ENCODE measurements at places on chromosomes 11 and 22.

DNA sequence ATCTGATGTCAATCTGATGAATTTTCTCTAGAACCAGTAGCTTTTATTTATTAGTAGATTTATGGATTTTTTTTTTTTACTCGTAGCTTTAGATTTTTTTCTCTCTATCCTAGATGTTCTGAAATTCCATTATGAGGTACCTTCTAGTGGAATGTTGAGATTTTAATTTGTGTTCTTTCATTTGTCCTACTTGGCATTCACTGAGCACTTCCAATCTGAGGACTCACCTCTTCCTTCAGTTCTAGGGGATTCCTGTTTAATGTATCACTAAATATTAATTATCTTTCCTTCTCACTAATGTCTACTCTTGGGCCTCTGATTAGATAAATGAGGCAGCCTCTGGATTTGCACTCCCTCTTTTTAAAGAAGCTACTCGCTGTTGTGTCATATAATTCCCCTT, 40.2 kb upstream of the WNT7B start:
- DNase-seq, result no peak

DNA sequence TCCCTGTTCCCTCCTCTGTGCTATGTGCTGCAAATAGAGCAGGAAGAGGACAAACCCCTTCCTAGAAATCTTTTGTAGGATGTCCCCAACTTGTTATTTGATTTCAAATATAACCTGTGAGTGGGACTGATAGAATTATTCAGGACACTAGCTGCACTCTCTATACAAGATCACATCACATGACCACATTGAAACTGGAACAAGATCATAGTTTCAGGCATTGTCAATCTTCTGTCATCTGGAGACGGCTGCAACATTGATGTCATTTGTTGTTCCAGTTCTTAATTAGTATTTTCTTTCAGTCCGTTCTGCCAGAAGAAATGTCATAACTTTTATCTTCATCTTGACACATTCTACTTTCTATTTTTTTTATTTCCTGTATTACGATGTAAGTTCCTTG, 89.3 kb downstream of the GRIA4 start:
- no peak for DNase-seq

DNA sequence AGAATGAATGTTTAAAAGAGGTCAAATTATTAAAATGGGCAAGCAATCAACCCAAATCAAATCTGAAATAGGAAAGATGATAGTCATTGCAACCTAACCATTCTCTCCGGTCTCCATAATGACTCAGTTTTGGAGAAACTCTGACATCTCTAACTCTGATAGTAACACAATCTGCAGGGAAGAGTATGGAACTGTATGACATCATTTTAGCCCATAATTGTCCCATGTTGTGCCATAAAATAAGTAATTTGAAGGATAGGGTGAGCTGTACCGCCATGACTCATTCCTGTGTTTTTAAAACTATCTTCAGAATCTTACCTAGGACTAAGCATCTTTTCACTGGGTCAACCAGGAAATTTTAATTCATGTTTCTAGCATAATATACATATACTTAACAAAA, 350.8 kb downstream of the DLG2 start:
- no peak for DNase-seq

GRCh38 chr22:41857155-41857859, 24.4 kb downstream of the SREBF2 start:
- DNase-seq, result peak; percentile 16

DNA sequence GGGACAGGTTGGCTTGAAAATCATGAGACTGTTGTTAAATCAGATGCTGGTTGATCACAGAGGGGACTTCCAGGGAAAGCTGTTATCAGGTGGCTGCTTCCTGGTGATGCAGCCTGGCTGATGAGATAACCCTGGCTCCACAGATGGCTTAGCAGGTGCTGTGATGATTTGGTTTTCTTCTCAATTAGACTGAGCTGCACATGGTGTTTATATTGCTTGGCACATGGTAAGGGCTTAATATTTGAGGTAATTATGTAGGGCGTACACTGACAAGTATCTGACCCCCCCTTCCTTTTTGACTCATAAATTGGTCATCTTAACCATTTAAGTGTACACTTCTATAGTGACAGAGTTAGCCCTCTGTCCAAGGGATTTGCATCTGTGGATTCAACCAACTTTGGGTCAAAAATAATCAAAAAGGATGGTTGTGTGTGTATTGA, 7.0 kb downstream of the RPS3 start:
- DNase-seq, result no peak

- DNase-seq, result peak; percentile 26
Observed at GRCh38 chr11:61587951-61588727, 7.3 kb upstream of the SYT7 start.

DNA sequence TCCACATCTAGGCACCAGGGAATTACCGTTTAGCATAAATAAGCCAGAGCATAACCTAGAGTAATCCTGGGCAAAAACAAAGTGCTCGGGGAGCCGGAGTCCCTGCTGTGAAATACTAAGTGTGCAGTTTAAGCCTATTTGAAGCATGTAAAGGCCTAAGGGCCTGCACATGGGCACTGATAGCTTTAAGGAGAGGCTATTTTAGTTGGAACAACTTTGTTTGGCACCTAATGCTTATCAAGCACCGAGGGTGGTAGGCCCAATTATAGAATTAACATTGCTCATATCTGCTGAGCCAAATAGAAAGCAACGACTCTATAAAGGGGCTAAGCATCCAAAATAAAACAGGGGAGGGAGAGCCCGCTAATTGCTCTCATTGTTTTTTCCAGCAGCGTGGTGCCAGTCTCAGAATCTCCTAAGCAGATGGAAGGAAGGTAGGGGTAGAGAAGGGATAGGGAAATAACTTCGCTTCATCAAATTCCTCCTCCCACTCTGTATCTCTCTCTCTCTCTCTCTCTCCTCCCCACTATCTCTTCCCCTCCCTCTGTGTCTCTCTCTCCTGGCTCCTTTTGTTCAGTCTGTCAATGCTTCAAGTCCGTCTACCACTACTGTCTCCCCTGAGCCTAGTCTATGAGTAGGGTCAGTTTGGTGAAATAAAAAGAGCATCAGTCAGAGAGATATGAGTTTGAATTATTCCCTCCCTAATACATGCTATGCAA, 292.8 kb downstream of the NXPE2 start:
- no peak for DNase-seq

DNA sequence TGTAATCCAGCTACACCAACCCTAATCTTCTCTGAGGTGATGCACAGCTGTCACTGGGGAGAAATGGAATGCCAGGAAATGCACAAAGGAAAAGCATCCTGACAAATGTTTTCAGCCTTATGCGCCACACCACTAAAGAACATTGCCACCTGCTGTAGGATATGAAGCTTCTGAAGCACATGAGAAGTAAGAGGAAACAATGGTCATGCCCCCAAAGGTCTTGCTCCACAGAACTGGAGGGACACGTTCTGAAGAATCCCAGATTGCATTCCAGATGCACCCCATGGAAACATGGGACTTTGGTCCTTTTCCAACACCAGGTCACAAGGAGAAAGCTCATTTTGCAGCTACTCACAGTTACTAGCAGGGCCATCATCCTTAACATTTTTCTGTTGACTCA, 48.7 kb upstream of the ZBED5 start:
- DNase-seq, result no peak

GRCh38 chr11:121419836-121420235, 32.3 kb upstream of the SORL1 start:
- DNase-seq, result no peak

DNA sequence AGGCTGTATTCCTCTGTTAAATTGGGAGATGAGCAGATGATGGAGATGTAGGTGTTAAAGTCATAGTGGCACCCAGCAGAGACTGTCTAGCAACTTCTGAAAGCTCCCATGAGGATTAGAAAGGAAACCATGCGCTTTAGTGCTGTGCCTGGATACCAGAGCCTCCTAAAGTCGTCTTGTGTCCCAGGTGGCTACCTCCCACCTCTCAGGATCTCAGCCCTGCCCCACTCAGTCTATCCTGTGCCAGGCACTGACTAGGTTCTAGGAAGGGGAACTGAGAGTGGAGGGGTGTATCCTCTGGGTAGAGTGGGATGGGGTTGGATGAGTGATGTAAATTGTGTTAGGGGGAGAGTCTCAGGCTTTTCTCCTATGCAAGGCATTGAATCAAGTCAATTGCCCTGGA, 60.2 kb downstream of the KIAA1671 start:
- no peak for DNase-seq

GRCh38 chr22:26072621-26073020, 96.6 kb upstream of the SEZ6L start:
- DNase-seq, result no peak

- DNase-seq, result no peak
Observed at GRCh38 chr22:19879992-19880785, 25.5 kb upstream of the GNB1L start.

- no peak for DNase-seq
Observed at GRCh38 chr11:57647960-57648800, 1.5 kb downstream of the YPEL4 start.

- DNase-seq, result no peak
Observed at GRCh38 chr11:47786373-47786772, 19.2 kb upstream of the FNBP4 start.

DNA sequence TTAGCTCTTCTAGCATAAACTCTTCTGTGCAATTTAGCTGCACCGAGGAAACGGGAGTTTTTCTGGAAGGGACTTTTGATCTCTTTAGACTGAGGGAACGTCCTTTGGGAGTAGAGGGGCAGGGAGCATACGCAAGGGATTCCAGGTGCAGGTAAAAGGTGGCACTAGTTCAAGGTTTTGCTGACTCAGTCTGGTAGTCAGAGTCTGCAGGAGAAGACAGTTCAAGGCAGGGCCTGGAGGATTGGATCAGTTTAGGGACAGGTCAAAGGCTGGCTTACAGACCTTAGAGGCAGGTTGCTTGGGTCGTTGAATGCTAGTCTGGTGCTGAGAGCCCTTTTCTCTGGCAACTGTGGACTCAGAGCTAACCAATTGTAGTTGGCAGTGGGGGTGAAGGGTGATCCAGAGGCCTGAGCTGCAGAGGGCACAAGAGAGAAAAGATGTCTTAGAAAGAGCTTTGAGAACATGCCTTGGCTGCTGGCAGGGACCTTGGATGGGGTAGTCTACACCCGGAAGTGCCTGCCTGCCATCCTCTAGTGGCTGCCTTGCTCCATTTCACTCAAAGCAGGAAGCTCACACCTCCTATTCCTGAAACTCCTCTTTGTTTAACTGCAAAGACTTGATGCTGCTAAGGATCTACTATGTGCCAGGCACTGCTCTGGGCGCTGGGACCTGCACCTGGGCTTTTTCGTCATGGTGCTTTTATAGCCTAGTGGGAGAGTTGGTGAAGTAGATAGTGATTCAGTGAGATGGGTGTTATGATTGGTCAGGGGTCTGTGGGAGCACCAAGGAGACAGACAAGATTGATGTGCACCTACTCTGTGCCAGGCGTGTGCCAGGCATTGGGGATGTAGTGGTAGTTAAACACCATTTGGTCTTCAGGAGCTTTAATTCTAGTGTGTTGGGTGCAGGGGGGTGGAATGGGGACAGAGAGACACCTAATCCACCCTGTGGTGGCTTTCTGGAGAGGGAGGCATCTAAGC, 17.1 kb downstream of the MIAT start:
- DNase-seq, result no peak
